Activated naive CD4-positive, alpha-beta T cell treated with anti-CD3 and anti-CD28 coated beads, Interleukin-2, amount 10 ng/mL, durations not matched to agents 5 hours and 36 hours (primary cell): ENCODE measurements at places on chromosomes 1 and 21. TPM values are rescaled to one million over a fixed set of nuclear protein-coding genes. Genes with fewer than 3 reads are reported as not detected.

Gene DFFB
- total RNA-seq: 9.1 TPM

Gene NR1I3
- total RNA-seq: not detected

Gene FAM72D
- total RNA-seq: 8.2 TPM

Gene RABGGTB
- 84.0 TPM for total RNA-seq

Gene EPHA8
- total RNA-seq: not detected

Gene CFAP74
- total RNA-seq: not detected

Gene EXTL1
- total RNA-seq: not detected

Gene DDI2
- 36.5 TPM for total RNA-seq

Gene REN
- not detected for total RNA-seq

Gene TLCD4
- total RNA-seq: 0.12 TPM

Gene C1orf87
- total RNA-seq: not detected

Gene SRM
- 68.2 TPM for total RNA-seq

Gene ETV3L
- not detected for total RNA-seq

Gene FABP3
- total RNA-seq: not detected

Gene OR2G6
- not detected for total RNA-seq

Gene TFF2
- total RNA-seq: not detected

Gene KRTAP19-3
- not detected for total RNA-seq
